ENCODE measurements at places on chromosomes 5 and 9.

- no peak for DNase-seq
These were observed 10.5 kb upstream of the NDST1 start for GRCh38 chr5:150497274-150497988.

- DNase-seq, result no peak
These were observed 8.3 kb upstream of the CXXC5 start for GRCh38 chr5:139639619-139640380.

DNA sequence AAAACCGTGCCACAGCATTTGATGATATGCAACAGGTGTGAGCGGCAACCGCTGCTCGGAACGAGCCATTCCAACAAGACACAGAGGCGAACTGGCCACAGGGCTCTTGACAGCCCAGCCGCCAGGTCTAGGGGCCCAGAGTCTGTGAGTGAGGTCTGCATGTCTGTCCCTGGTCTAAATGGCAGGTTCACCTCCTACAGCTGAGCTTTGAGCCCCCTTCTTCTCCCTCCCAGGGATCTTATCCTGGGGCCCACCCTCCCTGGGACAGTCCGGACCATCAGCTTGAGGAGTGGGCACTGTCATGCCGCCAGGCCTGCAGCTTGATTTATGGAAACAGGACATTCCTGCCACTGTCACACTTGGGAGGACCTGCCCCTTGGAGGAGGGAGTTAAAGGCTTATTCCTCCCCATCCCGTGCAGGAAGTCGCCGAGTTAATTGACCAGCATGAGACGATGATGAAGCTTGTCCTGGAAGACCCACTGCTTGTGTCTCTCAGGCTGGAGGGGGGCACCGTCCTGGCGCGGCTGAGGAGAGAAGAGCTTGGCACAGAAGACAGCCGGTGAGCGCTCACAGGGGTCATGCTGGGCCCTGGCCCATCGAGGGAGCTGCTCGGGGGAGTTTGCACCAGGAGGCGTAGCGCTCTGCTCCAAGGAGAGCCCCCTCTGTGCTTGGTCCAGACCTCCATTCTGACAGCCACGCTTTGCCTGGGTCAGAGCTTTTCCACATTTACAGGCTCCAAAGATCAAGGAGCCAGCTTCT lies 35.5 kb upstream of the LRRC14B start:
- DNase-seq, result no peak

GRCh38 chr5:133998807-133999206 lies 6.0 kb downstream of the VDAC1 start:
- no peak for DNase-seq

DNA sequence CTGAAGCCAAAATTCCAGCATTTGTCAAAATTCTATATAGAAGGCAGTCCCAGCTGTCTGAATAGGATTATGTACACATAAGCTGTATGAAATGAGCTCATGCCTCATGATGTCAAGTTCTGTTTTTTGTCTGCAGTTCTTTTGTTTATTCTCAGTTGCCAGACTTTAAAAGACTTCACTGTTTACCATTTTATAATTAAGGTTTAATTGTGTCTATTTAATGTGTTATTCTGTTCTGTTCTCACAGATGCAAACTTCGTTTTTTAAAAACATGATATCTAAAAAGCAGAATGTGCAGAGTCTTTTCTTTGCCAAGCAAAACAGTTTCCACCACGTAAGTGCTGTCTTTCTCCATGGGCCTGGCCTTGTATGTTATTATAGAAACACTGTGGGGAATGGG lies 31.1 kb downstream of the ERAP1 start:
- no peak for DNase-seq

DNA sequence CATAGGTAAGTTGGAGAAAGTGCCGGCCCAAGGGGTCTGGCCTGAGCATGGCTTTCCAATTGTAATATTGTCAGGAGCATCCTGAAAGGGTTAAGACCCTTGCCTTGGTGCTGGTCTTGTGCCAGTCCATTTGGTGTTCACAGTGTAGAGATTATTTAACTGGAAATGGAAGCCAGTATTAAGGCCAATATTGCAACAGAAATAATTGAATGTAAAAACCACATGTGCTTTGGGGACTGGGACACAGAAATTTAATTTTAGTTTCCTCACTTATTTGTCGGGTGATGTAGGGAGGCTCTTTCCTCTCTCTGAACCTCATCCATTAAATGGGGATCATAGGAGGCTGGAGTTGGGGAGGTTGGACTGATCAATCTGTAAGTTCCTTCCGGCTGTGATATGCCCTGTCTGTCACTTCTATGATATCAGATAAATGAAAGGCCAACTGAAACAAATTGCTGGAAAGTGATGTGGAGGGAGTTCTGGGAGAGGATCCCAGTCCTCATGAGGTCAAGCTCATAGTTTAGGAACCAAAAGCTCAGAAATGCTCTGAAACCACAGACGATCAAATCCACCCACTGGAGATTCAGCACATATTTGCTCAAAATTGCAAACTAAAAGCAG lies 54.8 kb upstream of the COL15A1 start:
- DNase-seq, result no peak

DNA sequence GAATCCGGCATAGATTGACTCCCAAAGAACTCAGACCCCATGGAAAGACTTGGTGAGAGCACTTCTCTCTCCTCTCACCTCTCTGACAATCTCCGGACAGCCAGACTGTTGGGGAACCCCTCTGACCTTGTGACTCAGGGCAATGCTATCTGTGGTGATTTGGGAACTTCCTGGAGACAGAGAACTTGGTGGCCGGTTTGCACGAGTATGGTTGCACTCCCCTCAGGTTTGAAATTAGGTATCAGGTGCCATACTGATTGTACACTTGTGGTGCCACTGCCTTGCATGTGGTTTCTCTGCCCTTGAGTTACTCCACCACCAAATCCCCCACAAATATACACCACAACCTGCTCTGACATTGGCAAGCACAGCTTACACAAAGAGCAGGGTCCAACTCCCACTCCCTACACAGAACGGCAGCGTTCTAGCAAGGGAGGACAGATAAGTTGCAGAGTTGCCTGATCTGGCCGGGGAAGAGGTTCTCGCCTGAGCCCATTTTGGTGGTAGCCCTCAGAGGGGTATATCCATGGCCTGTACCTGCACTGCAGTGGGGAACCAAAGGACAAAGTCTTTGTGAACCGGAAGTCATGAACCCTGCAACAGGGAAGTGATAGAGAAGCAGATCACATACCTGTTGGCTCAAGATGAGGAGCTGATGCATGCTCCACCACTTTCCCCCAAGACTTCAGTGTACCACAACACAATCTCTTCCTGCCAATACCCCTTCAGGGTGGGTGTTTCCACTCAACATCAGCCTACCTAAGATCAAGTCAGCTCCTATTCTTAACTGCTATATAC lies 255.1 kb downstream of the MCTP1 start:
- no peak for DNase-seq

DNA sequence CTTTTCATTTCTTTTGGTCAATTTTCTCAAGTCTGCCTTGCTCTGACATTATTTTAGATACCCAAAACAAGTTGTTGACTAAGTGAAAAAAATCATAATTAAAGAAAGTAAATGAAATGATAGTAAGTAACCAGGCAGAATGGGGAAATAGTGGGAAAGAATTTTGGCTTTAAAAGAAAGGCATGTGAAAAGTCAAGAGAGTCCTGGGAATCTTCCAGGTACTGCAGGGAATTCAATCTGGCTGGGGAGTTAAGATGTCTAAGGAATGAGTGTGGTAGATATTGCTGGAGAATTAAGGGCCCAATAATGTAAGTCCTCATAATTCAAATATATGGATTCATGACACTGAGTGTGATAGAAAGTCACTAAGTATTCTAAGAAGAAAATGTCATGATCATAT lies 123.1 kb upstream of the PAPPA start:
- no peak for DNase-seq

DNA sequence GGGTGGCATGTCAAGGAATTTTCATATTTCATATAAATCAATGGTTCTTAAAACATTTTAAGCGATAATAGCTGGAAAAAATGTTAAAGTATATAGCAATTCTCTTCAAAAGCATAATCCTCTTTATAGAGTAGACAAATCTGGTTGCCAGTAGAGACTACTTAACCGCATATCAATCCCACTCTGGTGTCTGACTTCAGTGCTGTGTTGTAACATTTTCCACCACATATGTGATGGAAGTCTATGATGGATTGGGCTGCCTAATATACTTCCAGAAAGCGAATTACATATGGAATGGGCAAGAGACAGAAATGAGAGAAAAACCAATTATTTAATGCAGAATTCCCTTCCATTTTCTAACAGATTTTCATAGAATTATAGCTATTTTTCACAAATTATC lies 54.3 kb downstream of the FBN2 start:
- DNase-seq, result no peak

- DNase-seq, result no peak
These were observed 60.5 kb downstream of the NUP214 start for GRCh38 chr9:131185924-131186323.

DNA sequence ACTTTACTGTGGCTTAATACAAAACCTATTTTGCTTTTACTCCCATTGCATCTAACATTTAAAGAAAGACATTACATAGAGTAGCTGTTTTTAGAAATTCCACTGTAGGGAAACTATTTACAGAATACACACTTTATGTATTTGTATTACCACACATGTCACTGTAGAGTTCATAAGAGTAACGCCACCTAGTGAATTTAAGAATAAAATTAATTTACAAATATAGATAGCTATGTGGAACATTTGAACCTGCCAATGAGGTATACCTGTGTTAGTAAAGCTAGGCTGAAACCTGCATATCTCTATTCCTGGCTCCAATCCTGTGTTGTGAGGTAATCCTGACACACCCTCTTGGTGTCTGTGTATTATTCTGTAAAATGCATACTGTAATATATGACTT lies 234.4 kb downstream of the MAST4 start:
- DNase-seq, result no peak

- no peak for DNase-seq
These were observed 1.3 kb downstream of the MARVELD2 start for GRCh38 chr5:69416180-69416579.

DNA sequence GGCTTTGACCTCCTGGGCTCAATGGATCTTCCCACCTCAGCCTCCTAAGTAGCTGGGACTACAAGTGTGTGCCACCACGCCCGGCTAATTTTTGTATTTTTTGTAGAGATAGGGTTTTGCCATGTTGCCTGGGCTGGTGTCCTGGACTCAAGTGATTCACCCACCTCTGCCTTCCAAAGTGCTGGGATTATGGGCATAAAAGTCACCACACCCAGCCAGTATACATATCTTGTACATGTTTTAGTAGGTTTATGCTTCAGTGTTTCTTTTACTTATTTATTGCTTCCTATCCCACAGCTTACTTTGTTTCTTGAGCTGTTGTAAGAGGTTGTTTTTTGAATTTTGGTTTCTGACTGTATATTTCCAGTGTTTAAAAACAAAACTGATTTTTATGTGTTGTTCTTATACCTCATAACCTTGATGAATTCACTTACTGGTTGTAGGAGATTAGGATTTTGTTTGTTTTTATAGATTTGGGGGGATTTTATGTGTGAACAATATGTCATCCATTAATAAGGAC lies 12.9 kb downstream of the FBXW5 start:
- no peak for DNase-seq

DNA sequence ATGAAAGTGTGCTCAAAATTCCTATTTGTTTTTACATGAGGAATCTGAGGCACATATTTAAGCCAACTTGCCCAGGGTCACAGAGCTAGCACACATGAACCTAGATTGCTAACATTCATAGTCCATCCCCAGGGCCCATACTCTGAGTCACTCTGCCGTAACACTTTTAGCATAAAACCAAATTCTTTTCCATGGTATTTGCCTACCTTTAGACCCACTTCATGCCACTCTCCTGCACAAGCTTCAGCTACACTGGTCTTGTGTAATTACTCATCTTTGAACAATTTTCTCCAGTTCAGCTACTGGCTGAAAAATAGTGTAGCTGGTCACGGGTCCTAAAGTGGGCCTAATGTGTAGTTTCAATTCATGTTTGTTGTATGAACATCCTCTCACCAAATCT lies 200.7 kb downstream of the SLC12A2 start:
- no peak for DNase-seq

GRCh38 chr9:109887079-109887478 lies 107.1 kb downstream of the PALM2AKAP2 start:
- DNase-seq, result no peak

GRCh38 chr5:115309751-115310370 lies 13.4 kb upstream of the CCDC112 start:
- no peak for DNase-seq

DNA sequence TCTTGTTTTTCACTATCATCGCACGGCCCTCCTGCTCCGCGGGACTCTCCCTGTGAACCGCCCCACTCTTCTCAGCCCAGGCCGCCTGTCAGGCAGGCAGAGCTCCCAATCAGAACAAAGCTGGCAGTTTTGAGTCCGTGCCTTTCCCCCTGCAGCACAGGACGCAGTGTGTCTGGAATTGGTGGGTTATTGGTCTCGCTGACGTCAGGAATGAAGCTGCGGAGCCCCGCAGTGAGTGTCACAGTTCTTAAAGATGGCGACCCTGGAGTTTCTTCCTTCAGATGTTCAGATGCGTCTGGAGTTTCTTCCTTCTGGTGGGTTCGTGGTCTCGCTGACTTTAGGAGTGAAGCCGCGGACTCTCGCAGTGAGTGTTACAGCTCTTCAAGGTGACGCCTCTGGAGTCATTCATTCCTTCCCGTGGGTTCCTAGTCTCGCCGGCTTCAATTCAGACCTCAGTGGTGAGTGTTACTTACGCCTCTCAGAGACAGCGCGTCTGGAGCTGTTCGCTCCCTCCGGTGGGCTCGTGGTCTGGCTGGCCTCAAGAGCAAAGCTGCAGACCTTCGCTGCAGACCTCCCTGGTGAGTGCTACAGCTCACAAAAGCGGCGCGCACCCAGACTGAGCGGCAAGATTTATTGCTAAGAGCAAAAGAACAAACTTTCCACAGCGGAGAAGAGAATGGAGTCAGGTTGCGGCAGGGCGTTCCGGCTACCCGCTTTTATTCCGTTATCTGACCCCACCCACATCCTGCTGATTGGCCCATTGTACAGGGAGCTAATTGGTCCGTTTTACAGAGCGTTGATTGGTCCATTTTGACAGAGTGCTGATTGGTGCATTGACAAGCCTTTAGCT lies 7.4 kb downstream of the ZDHHC11B start:
- no peak for DNase-seq

GRCh38 chr9:34610434-34611206 lies 1.3 kb downstream of the RPP25L start:
- no peak for DNase-seq

- DNase-seq, result no peak
These were observed 47.5 kb downstream of the CDK5RAP2 start for GRCh38 chr9:120532475-120532874.

- no peak for DNase-seq
These were observed 74.6 kb downstream of the NPR3 start for GRCh38 chr5:32785611-32786254.

DNA sequence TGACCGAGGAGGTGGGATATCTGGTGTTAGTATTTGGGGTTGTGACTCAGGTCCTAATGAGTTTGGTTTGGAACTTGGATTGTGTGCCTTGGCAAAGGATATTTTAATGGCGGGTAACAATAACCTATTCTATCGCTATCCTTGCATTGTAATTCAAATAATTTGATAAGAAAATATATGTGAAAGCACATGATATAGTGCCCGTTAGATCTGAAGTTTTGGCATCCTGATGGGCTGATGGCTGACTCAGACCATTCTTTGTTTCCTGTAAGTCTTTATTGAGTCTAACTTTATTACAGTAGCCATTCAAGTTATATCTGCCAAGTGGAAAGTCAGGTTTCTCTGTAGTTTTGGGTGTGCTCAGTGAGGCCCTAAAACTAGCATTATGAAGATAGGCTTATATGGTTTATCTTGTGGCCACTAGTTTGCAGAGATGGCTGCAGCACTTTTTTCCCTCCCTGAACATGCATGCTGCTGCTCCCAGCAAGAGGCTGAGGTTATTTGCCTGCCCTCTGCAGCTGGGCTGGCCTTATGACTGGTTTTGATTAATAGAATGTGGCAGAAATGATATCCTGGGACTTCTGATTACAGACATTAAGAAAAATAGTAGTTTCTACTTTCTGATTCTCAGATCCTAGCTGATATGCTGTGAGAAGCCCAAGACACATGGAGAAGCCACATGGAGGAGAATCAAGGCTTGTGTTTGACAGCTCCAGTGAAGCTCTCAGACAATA lies 46.6 kb downstream of the CFAP95 start:
- no peak for DNase-seq

Data from activated CD8-positive, alpha-beta memory T cell treated with anti-CD3 and anti-CD28 coated beads for 1 hour (primary cell).